Heart left ventricle (tissue), 16 donors: ENCODE measurements at places on chromosomes 3 and 15.

GRCh38 chr3:152720951-152721718 is 113.8 kb upstream of the P2RY1 start:
- no peak for DNase-seq

DNA sequence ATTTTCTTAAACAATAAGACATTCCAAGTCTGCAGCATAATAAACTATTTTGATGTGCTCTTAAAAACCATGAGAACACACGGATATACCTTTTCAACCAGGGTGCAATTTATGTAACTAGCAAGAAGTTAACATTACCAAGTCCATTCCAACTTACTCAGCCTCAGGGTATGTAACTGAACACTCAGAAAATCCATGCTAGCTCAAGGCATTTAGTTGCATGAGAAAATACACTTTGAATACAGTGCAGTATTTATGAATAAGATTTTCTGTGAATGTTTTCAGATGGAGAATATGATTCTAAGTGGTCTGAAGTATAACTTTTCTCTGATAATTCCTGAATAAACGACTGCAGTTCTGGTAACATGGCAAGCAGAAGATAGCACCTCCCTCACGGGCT is 124.3 kb downstream of the SNRK start:
- no peak for DNase-seq

GRCh38 chr3:16807391-16807790 is 77.4 kb upstream of the PLCL2 start:
- DNase-seq, result no peak

DNA sequence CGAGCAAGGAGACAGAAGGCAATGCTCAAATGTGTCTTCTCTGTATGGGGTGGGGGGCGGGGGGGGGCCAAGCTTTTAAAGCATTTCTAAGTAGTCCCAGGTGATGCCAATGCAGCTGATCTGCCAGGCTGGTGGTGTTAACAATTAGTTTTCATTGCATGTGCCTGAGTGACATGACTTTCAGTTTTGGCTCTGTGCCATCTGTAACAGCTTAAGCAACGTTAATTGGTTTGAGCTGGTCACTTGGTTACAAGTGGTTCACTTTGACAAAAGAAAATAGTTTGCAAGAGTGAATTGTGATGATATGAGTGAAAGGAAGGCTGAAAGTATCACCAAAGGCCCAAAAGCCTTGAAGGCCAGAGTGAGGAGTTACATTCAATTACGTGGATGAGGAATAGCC is 26.4 kb upstream of the LRIG1 start:
- no peak for DNase-seq

- DNase-seq, result no peak
These were observed 29.2 kb downstream of the NEO1 start for GRCh38 chr15:73081321-73081958.

GRCh38 chr15:50315814-50316630 is 39.0 kb downstream of the GABPB1 start:
- no peak for DNase-seq

- no peak for DNase-seq
These were observed 88.9 kb downstream of the TNIK start for GRCh38 chr3:171371354-171371753.

GRCh38 chr15:46315434-46315833 is 680.6 kb downstream of the SQOR start:
- no peak for DNase-seq

- DNase-seq, result no peak
These were observed 197.8 kb downstream of the TNIK start for GRCh38 chr3:171262431-171262830.

DNA sequence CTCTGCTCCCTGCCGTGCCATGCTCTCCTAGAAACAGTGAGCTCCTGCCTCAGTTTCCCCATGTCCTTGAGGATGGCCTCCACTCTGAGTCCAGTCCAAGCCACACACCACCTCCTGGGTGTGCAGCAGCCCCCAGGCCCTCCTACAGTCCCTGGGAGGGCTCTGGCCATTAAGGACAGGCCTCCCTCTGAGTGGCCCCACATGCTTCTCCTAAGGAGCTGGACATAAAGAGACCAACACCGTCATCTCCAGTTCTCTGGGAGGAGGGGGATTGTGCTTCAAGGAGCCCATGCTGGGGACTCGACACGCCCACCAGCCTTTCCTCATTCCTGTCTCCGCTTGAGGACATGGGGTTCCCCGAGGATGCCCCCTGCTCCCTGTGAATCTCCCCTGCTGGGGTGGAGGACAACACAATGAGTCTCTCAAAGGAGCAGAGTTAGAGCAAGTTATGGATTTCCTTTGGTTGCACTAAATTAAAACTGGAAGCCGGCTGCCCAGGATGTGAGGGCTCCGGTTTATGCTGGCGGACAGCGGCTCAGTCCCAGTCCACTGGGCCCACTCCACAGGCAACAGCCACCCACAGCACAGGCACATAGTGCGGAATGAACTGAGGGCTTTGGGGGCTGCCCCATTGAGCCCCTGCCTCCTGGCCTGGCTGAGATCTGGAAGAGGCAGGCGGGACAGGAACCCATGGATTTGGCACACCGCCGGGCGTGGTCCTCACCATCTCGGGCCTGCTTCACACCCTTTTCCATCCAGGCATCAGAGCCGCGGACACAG is 165.6 kb upstream of the IQSEC1 start:
- DNase-seq, result no peak

- DNase-seq, result no peak
These were observed 133.5 kb downstream of the IGF1R start for GRCh38 chr15:98781838-98782237.

DNA sequence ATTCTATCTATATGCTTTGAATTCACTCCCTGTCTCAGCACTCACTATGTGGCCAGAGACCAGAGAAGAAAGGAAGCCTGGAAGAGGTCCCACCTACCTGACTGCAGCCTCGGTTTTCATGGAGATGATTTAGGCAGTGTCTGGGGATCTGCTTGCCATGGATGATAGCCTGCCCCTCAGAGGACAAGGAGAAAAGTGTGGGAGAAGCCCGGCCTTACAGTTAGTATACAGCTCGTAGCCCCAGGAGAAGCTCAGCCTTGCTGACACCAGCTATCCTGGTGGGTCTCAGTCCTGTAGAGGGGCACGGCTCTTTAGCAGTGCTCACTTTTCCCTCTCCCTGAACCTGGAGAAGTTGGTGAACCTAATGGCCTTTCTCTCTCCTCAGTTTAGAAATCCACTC is 25.9 kb upstream of the RTP4 start:
- DNase-seq, result no peak

GRCh38 chr3:186234152-186234551 is 125.3 kb upstream of the ETV5 start:
- DNase-seq, result no peak

DNA sequence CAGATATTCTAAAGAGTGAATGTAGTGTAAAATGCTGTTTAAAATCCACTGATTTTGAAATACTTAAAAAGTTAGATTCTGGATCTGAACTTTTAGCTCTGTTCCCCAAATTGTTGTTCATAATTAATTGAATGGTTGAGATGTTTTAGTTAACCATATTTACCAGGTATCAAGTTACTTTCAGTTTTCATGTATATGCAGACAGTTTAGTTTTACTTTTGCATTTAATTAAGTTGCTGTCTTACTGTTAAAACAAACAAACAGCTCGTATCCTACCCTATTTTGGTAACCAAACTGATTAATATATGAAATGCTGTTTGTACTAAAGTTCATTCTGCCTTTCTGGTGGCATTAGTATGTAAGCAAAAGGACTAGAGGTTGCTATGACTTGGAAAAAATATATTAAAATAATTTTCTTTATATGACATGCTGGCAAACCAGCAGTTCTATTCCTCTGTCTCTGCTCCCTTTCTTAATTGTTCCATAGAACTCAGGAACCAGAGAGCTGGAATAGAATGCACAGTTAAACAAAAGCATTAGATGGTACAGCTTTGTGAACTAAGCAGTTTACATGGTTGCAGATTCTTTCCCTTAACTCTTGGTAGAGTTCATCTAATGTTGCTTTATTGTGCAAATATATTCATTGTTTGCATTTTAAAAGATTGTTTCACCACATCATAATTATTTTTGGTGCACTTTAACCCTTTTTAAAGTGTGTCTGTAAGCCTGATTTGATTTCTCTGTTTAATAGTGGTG is 39.5 kb upstream of the SCAANT1 start:
- DNase-seq, result no peak

GRCh38 chr3:135083179-135083578 is 288.1 kb downstream of the EPHB1 start:
- DNase-seq, result no peak

GRCh38 chr3:18424213-18424728 is 868 bp downstream of the SATB1 start:
- DNase-seq, result peak; percentile 29

GRCh38 chr3:130507746-130508145 is 9.2 kb upstream of the COL6A6 start:
- DNase-seq, result no peak

DNA sequence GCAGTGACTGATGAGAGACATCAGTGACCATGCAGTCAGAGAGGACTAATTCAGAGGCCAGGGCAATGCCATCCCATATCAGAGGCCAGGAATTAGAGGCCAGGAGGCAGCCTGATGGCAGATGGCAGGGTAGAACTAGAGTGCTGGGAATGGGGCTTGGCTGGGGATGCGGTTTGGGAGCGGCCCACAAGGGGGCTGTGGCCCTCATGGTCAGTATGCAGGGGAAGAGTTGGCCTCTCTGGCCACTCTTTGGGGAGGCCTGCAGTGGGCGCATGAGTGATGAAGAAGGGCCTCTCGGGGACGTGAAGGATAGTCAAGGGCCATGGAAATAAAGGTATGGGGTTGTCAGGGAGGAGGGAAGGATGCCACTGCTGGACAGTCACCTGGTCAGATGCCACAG is 101.7 kb downstream of the EEFSEC start:
- DNase-seq, result no peak

DNA sequence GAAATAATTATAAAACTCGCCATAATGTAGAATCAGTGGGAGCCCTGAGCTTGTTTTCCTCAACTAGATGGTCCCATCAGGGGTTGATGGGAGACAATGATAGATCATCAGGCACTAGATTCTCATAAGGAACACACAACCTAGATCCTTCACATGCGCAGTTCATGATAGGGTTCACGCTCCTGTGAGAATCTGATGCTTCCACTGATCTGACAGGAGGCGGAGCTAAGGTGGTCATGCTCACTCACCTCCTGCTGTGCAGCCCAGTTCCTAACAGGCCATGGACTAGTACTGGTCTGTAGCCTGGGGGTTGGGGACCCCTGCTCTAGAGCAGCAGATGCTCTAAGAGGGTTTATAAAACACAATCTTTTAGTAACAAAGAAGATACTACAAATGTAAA is 183.6 kb downstream of the ANXA2 start:
- DNase-seq, result no peak

DNA sequence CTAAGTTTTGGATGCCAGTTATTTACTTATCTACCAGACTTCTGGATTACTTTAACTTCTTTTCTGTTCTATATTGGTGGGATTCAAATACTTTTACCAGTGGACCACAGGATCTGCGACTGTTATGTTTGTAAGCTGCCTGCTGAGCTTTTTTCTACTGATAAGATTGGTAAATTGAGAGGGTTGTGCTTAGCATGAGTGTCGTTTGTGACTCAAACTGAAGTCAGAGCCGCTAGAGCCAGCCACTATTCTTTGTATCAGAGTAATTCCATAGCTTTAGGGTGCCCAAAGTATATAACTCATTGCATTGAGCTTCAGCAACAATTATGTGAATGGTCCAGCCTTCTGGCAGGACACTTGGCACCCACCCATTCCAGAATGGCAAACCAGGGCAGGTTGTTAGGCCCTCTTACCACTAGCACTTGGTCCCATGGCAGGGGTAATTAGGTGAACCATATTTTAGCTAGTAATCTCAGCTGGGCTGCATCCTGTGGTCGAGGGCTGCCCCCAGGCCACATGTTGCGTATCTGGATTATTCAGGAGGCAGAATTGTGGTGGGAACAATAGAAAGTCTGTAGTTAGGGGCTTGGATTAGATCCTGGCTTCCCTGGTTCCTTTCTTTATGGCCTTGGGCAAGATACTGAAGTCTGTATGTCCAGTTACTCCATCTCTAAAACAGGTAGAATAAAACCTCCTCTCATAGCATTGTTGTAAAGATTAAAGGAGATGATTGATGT is 6.0 kb downstream of the PLCL2 start:
- DNase-seq, result no peak

- DNase-seq, result no peak
These were observed 31.2 kb downstream of the SATB1 start for GRCh38 chr3:18393906-18394305.

GRCh38 chr15:22866079-22866478 is 27.6 kb downstream of the NIPA2 start:
- DNase-seq, result no peak

- DNase-seq, result no peak
These were observed 9.4 kb upstream of the SMCO1 start for GRCh38 chr3:196524527-196524926.

GRCh38 chr3:120274739-120275167 is 10.3 kb downstream of the GPR156 start:
- peak; percentile 69 for DNase-seq

- DNase-seq, result no peak
These were observed 36.7 kb upstream of the BDH1 start for GRCh38 chr3:197592361-197593045.

GRCh38 chr3:188589071-188589470 is 435.1 kb downstream of the LPP start:
- DNase-seq, result no peak

DNA sequence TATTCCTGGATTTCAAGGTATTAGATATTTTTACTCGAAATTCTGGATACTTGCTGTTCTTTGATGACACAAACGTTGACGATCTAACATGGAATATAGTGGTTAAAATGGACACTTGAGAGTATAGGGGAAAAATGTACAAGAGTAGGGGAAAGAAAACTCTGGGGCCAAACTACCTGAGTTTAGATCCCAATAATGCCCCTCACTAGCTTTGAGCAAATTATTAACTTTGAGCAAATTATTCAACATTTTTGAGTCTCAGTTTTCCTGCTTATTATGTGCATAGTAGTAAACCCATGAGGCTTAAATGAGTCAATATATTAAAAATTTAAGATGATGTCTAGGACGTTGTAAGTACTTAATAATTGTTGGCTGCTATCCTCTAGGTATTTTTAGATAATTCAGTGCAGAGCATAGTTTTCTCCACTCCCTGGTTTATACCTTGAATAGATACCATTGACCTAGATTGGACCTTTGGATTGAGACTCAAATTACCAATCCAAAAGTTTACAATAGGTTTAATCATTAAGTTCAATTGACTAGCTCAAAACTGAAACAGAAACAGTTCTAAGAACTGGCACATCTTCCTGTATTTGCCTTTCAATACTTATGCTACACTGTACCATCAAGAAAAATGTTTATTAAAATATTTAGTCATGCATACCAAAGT is 4.5 kb downstream of the ADGRG7 start:
- no peak for DNase-seq

- no peak for DNase-seq
These were observed 21.2 kb downstream of the STARD5 start for GRCh38 chr15:81302701-81303109.

DNA sequence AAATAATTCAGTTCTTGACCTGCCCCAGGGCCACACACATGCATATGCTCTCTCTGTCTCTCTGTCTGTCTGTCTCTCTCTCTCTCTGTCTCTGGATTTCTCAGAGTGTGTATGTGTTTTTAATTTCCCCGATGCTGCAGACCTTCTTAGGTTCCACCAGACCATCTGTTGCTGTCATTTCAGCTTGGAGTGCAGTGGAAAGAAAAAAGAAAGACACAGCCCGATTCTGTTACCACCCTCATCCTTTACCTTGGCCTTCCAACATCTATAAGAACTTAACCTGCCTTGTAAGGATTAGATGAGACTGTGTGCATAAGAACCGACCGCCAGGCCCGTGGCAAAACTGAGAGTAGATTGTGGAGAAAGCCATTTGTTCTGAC is 9.7 kb upstream of the PGPEP1L start:
- DNase-seq, result no peak

GRCh38 chr3:18300916-18301315 is 124.2 kb downstream of the SATB1 start:
- DNase-seq, result no peak

- no peak for DNase-seq
These were observed 252.8 kb downstream of the VPS13C start for GRCh38 chr15:61807281-61807929.
